SK-N-SH treated with all-trans-retinoic acid at 6 μM for 48 hours (cell line): ENCODE measurements at places on chromosomes 16 and 17.

DNA sequence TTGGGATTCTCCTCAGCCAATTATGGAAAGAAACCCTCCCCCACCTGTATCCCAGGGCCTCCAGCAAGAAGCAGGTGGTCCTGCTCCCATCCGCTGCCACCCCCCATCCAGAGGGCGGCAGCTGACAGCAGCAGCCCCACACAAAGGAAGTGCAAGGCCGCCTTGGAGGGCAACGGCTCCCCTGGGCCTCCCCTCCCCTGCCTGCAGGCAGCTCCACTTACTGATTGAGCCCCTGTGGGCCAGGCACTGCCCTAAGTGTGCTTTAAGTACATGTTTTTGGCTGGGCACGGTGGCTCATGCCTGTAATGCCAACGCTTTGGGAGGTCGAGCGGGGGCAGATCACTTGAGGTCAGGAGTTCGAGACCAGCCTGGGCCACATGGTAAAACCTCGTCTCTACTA lies 257.6 kb downstream of the PARN start:
- ATAC-seq = no peak

DNA sequence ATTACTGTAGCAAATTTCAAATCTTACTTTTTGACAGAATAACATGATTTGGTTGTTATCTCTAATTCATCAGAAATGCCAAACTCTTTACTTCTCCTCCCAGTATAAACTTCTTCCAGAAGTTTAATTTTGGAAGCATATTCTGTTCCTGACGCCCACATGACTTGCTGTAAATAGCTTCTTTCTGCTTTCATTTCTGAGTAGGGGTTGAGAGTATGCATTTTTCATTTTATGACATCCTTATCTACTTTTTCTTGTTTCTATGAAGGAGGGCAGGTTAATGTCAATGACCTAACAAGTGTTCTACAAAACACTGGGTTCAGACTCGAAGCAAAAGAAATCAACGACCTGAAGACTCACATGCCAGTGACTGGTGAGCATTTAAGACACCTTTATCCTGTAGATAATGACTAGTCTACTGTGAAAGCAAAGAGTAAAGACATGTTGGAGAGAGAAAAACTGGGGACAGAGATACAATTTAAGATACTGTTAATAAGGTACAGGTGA lies 36.5 kb upstream of the EFCAB3 start:
- ATAC-seq = no peak

DNA sequence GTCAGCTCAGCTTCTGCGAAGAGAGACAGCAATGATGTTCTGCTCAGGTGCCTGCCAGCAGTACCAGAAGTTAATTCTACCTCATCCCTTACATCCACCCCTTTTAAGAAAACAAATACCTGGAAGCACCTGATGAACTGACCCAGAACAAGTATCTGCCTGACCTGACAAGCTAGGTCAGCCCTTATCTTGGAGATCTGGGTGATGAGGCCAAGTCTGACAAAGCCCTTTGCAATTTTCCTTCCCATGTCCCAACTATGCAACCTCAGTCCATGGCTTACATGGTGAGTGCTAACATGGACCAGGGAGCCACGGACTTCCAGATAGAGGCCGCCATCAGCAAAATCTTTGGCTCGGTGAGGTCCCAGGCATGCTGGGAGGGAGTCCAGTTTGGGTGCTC lies 3.6 kb downstream of the ACADVL start:
- ATAC-seq = no peak

DNA sequence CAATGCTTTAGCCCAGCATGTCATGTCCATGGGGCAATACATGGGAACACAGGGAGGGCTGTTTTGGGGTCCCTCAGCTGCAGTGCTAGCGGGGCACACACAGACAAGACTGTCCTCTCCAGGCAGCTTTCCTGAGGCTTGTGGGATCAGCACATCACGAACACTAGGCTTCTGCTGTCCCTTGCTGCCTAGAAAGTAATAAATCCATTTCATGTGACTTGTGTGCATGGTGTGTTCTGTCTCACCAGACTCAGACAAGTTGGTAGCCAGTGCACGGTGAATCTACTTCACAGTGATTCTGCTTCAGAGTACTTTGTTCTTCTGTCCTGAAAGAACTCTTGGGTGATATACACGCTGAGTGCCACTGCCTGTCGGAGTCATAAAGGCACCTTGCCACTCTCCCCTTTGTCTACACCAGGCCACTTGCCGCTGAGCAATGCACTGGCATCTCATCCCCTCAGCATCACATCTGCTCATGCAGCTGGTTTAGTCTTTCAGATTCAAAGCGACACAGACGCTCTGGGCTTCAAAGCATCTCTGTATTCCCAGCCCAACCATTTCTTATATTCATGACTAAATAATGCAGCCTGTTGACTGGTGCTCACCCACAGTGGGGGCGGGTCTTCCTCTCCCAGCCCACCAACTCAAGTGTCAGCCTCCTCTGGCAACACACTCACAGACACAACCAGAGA lies 95.2 kb upstream of the COX10 start:
- ATAC-seq = no peak

- ATAC-seq = no peak
These were observed 242.4 kb upstream of the SALL1 start for GRCh38 chr16:51393381-51394005.

GRCh38 chr17:31512104-31512740 lies 120.7 kb downstream of the RAB11FIP4 start:
- ATAC-seq = no peak
